CD4-positive, alpha-beta T cell treated with Interleukin-21 for 1 hour (primary cell): ENCODE measurements at places on chromosomes 7 and 10.

GRCh38 chr10:13795653-13796555 lies 209.1 kb downstream of the PRPF18 start:
- DNase-seq: peak; percentile 35

DNA sequence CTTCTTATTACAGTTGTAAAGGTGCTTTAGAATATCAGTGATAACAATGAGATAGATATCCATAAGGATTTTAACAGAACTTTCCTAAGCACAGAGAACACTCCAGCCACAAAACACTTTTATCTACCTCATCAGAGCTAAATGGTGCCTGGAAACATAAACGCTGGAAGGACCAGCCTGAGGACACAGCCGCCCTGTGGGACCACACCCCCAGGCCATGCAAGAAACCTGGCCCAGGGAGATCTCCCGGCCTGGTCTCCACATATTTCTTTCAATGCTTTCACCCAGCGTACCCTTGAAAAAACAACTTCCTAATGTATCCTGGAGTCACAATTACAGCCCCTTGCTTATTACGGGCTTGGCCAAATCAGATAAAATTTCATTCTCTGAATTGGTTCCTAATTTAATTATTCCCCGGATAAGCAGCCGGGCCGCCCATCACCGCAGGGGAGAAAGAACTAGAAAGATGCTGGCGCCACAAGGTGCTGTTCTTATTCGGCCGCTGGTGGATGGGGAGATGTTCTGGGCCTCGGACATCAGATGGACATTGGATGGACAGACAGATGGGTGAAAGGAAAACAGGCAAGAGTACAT lies 11.8 kb downstream of the CHST15 start:
- no peak for DNase-seq

- no peak for DNase-seq
These were observed 104.9 kb upstream of the FAM180A start for GRCh38 chr7:135853499-135853898.

DNA sequence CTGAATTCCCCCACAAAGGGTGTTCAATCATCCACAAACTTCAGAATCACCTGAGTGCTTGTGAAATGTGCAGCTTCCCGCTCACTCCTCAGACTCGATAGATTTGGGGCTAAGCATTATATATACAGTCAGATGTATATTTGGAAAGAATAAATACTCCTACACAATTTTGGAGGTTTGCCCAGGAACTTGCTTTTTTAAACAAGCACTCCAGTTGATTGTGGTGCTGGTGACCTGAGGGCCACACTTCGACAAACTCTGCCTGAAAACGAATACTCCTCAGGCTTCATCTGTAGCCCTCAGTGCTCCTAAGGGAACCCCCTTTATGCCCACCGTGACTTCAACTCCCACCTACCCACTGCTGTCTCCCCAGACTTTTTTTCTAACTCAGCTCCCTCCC lies 211.6 kb downstream of the INHBA start:
- no peak for DNase-seq

- DNase-seq: no peak
These were observed 86.7 kb downstream of the VOPP1 start for GRCh38 chr7:55485501-55486191.

GRCh38 chr7:113289140-113289740 lies 170.9 kb upstream of the SMIM30 start:
- DNase-seq: no peak

- DNase-seq: no peak
These were observed 218 bp downstream of the GDI2 start for GRCh38 chr10:5813091-5813340.

- no peak for DNase-seq
These were observed 45.1 kb downstream of the CNNM2 start for GRCh38 chr10:102962951-102963755.

DNA sequence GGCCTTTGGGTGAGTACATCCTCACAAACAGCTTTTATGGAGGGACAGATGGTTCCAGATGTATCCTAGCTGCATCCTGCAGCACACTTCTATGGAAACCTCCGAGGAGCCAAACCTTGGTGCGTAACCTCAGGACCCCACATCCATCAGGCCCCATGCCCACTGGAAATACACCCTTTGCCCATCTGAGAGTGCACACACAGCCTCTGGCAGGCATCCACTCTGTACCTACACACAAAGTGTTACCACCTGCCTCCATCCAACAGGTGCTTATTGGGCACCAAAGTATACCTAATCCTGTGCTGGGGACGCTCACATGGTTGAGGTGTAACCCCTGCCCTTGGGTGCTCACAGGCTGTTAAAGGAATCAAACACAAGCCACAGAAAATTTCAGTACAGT lies 117.9 kb downstream of the ADCY1 start:
- DNase-seq: no peak

- DNase-seq: no peak
These were observed 152.8 kb downstream of the FOXP2 start for GRCh38 chr7:114567416-114567815.

- DNase-seq: peak; percentile 62
These were observed 166.0 kb upstream of the SP4 start for GRCh38 chr7:21261627-21262594.

DNA sequence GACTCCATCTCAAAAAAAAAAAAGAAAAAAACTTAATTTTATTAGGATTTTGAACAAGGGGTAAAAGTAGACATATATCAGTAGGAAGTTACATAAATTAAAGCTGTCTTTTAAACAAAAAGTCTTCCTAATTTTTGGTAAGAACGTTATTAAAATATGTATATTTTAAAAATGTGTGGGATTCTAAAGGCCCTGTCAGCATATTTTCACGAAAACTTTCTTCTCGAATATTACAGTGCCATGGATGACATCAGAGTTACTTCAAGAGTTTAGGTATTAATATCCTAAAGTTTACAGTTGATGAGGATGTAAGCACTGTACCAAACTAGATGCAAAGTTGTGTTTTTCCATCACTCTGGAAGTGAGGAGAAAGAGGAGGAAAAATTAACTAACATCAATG lies 820.8 kb downstream of the PCDH15 start:
- no peak for DNase-seq

DNA sequence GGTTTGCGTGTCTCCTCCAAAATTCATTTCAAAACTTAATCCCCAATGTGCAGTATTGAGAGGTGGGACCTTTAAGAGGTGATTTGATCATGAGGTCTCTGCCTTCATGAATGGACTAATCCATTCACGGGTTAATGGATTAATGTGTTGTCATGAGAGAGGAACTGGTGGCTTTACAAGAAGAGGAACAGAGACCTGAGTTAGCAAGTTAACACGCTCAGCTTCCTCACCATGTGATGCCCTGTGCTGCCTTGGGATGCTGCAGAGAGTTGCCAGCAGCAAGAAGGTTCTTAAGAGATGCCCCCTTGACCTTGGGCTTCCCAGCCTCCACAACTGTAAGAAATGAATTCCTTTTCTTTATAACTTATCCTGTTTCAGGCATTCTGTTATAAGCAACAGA lies 3.7 kb upstream of the TCTN3 start:
- peak; percentile 13 for DNase-seq

DNA sequence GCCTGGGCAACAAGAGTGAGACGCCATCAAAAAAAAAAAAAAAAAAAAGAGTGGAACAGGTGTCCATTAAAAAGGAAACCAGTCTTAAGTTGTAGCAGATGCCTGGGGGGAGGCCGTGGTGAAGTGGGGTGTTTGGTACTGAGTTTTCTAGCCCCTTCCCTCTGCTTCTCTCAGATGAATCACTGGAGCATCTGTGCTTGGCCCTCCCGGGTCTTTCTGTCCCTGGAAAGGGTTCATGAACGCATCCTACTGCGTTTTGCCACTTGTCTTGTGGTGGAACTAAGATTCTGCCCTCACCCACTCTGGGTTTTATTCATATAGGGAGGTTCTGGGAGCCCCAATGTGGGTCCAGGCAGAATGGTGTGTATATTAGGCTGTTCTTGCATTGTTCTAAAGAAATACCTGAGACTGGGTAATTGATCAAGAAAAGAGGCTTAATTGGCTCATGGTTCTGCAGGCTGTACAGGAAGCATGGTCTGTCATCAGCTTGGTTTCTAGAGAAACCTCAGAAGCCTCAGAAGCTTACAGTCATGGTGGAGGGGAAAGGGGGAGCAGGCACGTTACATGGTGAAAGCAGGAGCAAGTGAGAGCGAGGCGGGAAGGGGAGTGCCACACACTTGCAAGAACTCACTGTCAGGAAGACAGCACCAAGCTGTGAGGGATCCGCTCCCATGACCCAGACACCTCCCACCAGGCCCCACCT lies 63.5 kb downstream of the CAMK1D start:
- peak; percentile 17 for DNase-seq

GRCh38 chr10:27512548-27512947 lies 8.4 kb downstream of the RAB18 start:
- no peak for DNase-seq

GRCh38 chr10:48366261-48366660 lies 59.8 kb downstream of the MAPK8 start:
- no peak for DNase-seq
